Putamen (tissue), 1 donor: ENCODE measurements at places on chromosomes 12 and 14.

DNA sequence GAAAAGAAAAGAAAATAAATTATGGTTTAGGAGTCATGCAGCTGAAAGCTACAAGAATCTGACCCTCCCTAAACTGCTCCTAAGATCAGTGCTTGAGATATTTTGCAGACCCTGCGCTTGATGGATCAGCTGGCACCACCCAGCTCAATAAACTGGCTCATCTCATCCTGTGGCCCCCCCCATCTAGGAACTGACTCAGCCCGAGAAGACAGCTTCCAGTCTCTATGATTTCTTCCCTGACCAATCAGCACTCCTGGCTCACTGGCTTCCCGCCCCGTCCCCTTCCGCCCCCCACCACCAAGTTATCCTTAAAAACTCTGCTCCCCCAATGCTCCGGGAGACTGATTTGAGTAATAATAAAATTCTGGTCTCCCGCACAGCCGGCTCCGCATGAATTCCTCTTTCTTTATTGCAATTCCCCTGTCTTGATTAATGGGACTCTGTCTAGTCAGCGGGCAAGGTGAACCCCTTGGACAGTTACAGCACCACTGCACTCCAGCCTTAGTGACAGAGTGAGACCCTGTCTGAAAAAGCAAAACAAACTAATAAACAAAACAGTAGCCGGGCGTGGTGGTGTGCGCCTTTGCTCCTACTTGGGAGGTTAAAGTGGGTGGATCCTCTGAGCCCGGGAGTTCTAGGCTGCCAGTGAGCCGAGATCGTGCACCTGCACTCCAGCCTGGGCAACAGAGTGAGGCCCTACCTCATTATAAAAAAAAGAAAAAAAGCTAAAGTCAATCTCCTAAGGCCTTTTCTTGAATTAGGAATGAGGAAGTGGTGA, 24.5 kb upstream of the SPTLC2 start:
- DNase-seq, result no peak

DNA sequence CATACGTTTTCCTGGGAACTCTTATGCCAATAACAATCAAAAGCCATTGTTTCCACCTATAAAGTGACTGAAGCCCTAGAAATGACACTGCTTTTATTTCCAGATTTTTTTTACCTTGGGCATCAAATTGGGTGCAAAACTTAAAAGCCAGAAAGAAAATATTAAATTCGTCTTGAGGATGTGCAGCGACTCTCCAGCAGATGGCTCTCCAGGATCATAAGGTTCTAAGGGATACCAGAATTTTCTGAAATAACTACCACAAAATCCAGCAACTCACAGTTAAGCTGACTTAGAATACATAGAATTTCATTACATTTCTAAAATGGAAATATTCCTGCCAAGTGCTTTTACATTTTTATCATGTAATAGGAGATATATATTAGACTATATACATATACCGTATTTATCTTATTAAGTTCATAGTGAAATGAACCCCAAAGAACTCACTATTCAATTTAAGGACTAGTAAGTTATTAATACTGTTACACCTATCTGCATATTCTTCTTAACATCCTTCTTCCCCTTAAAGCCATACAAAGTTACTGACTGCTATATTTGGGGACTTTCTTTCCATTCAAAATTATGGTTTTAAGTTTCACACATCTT, 44.0 kb downstream of the ARMH4 start:
- DNase-seq, result peak; percentile 57

- peak; percentile 48 for DNase-seq
These were observed 100.7 kb downstream of the C2CD5 start for GRCh38 chr12:22443379-22444316.

DNA sequence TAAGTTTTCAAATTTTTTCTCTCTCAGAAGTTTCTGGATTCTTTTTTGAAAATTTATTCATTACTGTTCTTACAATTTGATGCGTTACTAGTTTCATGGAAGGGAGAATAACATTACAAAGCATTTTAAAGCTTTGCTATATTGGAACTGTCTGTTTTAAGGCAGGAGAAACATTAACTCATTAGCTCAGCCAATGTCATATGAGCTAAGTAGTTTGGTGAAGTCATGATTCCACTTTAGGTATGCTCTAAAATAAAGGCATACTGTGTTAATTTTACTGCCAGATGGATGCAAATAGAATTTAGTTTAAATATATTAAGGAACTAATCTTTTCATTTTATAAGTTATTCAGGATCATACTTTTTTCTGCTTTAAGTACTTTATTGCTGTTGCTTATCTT, 46.0 kb downstream of the ARID2 start:
- no peak for DNase-seq

DNA sequence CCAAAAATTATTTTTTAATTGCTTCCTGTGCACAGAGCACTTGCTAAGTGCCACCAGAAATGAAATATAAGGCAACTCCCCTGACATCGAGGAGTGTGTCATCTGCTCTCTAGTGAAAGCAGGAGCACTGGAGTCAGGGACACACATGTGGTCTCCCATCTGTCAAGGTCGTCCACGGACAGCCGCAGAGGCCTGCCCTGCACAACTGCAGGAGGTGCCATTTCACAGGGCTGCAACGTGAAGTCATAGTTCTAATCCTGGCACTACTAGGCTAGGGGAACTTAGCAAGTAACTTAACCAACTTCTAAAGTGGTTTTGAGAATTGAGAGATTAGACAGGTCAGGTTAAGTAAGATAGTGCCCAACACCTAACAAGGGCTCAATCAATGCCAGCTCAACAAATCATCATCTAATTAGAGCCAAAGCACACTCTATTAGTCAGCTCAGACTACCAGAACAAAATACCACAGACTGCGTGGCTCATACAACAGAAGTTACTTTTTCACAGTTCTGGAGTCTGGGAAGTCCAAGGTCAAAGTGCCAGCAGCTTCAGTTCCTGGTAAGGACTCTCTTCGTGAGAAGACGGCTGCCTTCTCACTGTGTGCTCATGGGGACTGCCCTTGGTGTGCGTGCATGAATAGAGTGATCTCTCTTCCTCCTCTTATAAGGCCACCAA, 30.7 kb downstream of the FOXN3 start:
- DNase-seq, result no peak

- no peak for DNase-seq
These were observed 5.7 kb downstream of the PTHLH start for GRCh38 chr12:27966870-27967269.

DNA sequence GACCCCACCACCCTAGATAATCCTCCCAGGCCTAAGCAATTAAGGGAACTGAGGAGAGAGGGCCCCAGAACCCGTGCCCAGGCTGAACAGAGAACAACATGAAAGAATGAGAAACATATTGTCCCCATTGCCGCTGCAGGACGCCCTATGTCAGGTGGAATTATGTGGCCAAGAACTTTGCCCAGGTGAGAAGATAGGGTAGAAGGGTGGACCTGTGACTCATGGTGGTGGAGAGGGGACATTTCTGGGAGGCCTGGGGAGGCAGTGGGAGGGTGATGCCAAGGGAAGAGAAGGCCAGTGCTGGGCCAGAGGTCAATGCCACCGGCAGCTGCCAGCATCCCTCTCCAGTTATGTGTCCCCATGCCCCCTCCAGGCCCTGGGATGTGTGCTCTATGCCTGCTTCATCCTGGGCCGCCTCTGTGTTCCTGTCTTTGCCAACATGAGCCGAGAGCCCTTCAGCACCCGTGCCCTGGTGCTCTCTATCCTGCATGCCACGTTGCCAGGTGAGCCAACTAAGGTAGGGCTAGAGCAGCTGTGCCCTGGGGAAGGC, 15.5 kb downstream of the SOAT2 start:
- DNase-seq, result no peak

- no peak for DNase-seq
These were observed 5.1 kb downstream of the E2F7 start for GRCh38 chr12:77060136-77060882.

GRCh38 chr12:115183752-115184151, 499.8 kb upstream of the TBX3 start:
- DNase-seq, result no peak

- no peak for DNase-seq
These were observed 71.9 kb upstream of the TCL1B start for GRCh38 chr14:95614349-95614748.
